ENCODE measurements at places on chromosomes 16 and 17.
A peak's percentile ranks its signal among the peaks of the same experiment; 100 is the strongest.

GRCh38 chr16:20675488-20676267 is 21.8 kb downstream of the ACSM1 start:
- no peak for DNase-seq

- DNase-seq, result no peak
Observed at GRCh38 chr16:8847623-8848022, 21.2 kb downstream of the CARHSP1 start.

GRCh38 chr17:28901866-28902818 is 737 bp downstream of the DHRS13 start:
- peak; percentile 41 for DNase-seq

DNA sequence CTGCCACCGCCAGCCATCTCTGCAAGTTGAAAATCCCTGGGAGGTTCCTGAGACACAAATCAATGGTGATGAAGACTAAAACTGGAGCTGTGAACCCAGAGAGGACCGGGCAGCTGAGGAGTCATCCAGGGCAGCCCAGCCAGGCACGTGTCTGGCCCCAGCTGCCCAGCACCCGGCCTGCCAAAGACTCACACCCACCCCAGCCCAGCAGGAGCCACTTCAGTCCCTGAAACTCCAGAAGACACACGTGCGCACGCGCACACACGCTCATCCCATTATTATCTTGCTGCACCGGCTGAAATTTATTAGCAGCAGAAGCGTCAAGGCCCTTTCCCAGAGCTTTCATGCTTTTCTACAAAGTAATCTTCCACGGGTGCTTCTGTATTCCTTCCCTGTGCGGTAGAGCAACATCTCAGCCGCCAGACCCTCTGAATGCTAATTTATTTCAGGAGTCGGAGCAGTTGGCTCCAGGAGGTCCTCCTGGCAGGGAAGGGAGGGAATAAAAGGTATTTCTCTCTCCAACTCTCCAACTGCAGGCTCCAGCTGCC is 59.8 kb upstream of the RBFOX3 start:
- no peak for DNase-seq

GRCh38 chr17:9513266-9513665 is 62.4 kb downstream of the STX8 start:
- no peak for DNase-seq
